Suppressor macrophage (primary cell): ENCODE measurements at places on chromosomes 2 and 18.

DNA sequence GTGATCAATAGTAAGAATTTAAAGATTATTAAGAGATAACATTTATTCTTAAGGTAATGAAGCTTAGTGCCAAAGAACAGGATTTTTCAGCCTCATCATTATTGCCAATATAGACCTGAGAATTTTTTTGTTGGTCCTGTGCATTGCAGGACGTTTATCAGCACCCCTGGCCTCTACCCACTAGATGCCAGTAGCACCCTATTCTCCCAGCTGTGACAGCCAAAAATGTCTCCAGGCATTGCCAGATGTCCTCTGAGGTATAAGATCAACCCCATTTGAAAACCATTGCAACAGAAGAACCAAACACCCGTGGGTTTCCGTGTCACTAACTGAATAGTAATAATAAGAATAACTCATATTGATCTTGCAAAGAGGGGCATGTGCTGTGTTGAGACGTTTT is 700.0 kb upstream of the SOX11 start:
- no peak for DNase-seq

DNA sequence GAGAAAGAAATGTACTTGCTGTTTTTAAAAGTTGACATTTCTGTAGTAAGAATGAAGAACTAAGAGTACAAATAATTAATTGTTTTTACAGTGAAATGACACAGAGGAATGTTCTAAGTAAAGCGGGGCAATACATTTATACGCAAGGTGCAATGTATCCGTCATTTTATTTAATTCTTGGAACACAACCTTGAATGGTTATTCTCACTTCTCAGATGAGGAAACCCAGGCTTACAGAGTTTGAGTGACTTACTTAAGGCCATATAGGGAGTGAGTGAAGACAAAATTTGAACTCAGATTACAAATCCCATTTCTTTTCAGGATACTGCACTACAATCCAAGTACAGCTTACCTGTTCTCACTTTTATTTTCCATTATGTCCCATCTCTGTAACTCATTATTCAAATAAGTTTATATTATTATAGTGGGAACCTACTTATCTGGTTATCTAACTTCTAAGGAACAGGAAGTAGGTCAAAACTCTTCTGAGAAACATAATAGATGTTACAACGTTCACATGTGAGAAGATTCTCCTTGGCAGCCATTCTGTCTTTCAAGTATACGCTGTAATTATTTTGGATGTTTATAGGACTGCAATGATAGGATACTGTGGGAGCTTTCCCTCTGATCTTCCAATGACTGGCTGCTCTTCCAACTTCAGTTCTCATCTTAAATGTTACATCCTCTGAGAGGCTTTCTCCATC is 12.3 kb upstream of the STK17B start:
- no peak for DNase-seq

GRCh38 chr18:9140381-9140780 is 3.8 kb downstream of the ANKRD12 start:
- no peak for DNase-seq

DNA sequence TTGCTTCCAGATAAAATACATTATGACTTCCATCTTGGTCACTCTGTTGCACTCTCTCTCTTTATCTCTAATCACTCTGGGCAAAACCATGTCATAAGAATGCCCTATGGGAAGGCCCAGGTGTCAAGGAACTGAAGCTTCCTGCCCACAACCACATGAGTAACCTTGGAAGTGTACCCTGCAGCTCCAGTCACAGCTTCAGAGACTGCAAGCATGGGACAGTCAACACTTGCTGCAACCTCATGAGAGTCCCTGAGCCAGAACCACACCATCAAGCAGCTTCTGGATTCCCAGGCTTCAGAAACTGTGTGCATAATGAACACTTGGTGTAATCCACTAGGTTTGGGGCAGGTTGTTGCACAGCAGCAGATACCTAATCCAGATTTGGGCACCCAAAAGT is 121.1 kb upstream of the BCL2L11 start:
- no peak for DNase-seq

DNA sequence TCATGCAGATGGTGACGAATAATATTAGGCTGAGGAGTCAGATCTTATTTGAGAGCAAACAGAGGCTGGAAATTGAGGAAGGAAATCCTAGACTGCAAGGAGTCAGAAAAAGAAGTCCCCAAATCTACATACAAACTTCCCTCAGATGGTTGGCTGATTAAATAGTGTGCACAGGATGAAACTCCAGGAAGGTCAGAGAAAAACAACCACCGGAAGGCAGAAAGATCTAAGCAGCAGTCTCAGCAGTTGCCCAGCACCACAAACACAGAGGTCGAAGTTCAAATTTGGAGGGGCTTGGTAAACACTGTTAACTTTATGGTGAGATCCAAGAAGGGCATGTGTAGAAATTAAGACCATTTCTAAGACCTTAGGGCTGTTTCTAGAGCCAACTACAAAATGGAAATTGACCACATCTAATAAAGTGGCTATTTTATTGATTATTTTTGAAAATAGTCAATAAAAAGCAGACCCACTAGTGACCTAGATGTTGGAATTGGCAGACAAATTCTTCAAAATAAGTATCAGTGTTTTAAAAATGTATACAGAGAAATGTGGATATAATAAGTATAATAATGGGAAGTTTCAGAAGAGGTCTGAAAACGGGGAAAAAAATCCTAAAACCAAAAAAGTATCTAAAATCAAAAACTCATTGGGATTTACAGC is 134.8 kb downstream of the GALNT1 start:
- DNase-seq = no peak

- DNase-seq = no peak
These were observed 131.2 kb upstream of the SOX11 start for GRCh38 chr2:5561006-5561405.

- peak; percentile 54 for DNase-seq
These were observed 30.8 kb downstream of the NRP2 start for GRCh38 chr2:205713086-205713485.

DNA sequence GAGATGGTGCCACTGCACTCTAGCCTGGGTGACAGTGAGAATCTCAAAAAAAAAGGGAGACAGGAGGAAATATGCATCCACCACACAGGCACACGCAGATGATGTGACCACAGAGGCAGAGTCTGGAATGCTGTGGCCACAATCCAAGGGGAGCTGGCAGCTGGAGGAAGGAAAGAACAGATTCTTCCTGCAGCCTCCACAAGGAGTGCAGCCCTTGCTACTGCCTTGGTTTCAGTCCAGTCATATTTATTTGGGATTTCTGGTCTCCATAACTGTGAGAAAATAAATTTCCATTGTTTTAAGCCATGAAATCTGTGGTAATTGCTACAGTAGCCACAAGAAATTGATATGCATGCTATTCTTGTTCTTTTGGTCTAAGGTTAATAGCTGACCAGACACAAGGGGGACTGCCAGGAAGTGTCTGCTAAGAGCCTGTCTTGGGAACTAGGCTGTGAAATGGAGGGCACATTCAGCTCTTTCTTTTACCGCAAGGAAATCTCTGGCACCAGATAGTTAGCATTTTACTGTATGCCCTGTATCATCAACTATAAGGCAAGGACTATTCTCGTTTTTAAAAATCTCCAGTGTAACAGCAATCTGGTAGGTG is 133.1 kb upstream of the SEC11C start:
- no peak for DNase-seq

DNA sequence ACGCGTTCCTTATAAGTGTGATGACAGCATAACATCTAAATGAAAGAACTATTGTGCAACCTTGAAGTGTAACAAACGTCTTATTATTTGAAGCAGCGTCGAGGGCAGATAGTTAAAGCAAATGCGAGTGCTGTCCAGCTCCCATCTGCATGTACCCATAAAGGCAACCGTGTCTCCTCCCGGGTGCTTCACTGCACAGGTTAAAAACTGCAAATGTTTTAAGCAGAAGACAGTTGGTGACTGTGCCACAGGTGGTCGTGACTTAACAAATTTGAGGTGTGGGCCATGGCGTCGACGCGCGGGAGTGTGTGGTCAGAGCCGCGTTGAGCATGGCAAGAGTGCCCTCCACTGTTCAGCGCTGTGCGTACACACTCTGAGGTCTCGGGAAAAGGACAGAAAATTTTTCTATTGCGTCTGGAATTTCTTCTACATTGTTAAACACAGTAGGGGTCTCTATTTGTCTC is 6.4 kb downstream of the SALL3 start:
- DNase-seq = peak; percentile 30

GRCh38 chr18:421247-422155 is 79.0 kb downstream of the COLEC12 start:
- DNase-seq = no peak

DNA sequence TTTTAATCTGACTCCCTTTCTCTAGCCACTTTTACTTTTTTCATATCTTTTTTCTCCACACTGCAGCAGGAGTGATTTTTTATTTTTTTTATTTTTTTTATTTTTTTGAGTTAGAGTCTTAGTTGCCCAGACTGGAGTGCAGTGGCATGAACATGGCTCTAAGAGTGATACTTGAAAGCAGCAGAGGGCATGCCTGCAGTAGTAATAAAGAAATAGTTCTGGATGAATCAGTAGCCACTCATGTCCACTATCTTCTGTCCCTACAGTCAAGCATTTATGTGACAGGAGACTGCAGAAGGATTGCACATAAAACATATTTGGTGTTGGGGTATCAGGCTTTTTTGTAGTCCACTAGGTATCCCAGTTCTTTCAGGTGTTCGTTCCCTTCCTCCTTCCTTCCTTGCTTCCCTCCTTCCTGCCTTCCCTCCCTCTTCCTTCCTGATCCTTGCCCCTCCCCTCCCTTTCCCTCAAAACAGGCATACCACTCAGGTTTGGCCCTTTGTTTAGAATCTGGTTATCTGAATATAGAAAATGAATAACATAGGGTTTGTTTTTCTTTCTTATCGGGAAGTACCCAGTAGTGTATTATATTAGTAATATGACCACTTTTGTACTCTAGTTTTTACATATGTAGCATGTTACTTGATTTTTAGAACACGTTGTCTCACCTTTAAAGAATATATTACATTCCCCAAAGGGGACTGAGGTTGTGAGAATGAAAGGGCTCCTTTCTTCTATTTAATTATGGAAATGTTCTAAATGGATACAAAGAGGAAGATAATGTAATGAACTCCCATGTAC is 23.5 kb downstream of the MIB1 start:
- DNase-seq = no peak

DNA sequence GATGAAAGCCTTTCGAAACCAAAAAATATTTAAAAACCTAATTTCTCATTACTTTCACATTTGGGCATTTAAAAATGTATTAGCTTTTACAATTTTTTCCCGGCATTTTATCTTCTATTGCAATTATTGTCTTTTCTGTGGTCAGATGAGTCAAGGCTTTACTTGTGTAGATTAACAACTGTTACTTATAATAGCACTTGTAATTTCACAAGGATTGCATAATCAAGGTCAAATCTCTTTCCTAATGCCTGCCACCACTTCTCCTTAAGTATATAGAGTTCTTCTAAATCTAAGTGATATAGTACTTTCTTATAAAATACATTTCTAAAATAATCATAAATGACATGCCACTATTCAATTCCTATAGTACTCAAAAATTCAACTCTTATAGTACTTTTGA is 67.2 kb downstream of the SLC8A1 start:
- DNase-seq = peak; percentile 59

DNA sequence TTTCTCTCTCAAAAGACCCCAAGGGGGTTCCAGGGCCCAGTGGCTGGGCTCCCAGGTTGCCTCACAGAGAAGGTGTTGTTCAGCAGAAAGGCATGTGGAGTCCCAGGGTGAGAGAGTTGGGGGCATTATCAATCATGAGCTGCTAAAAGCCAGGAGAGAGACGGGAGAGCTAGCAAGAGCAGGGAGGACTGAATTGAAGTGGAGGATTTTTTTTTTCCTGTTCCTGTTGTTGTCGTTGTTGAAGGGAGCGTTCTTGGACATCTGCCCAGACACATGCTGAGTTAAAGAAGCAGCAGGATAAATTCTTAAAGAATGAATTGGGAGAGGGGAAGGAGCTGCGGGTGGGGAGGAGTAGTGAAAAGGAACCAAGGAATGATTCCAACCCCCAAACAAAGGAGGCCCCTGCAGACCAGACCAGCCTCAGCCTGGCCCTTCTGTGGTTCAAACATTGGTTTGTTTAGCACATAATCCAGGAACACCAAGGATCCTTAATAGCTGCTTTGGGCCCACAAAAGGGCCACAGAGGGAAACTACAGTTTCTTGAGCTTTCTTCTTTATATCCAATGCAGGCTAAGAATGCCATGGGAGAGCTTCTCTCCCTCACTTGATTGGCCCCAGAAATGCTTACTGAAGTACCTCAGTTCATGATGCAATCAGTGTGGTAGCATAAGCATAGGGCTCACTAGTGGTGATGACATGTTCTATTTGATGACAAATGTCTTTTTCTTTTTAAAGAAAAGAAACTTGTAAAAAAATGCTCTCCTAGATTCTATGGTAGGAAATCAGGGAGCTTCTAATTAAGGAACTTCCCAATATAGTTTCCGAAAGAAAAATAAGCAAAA is 146.0 kb downstream of the SETBP1 start:
- peak; percentile 52 for DNase-seq

- no peak for DNase-seq
These were observed 39.9 kb upstream of the ELOA2 start for GRCh38 chr18:47075098-47075883.

DNA sequence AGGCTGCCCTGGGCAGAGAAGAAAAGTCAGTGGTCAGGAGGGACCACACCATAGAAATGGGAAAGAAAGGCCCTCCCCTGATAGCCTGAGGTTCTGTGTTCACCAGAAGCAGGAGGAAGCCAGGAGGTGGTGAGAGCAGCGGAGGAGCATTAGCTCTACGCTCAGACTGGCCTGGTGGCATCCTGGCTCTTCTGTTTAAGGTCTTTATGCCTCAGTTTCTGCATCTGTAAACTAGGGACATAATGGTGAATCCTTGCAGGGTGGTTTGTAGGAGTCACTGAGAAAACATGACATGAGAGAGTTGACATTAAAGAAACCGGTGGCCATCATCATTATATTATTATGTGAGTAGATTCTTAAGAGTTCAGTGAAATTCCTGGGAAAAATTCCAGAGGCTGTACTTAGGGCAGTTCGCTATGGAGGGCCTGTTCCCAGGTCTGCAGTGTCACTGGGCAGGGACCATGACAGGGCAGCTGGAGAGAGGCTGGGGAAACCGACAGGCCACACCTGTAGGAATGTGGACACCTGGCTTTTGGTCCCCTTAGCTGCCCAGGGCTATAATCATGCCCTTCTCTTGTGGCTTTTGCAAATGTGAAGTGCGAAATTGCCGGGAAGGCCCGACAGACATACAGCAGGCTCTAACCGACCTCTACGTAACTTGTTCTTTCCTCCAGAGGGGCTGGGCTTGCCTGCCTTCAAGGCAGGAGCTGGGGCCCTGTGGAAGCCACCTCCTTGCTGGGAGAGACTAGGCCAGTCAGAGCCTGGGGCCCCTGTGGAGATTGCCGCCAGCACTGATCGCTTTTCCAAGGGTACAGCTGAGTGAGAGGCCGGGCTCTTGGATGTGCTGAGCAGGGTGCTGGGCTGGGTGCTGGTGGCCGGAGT is 31.0 kb downstream of the GLI2 start:
- DNase-seq = no peak
